ENCODE measurements at places on chromosomes 3 and 15.

DNA sequence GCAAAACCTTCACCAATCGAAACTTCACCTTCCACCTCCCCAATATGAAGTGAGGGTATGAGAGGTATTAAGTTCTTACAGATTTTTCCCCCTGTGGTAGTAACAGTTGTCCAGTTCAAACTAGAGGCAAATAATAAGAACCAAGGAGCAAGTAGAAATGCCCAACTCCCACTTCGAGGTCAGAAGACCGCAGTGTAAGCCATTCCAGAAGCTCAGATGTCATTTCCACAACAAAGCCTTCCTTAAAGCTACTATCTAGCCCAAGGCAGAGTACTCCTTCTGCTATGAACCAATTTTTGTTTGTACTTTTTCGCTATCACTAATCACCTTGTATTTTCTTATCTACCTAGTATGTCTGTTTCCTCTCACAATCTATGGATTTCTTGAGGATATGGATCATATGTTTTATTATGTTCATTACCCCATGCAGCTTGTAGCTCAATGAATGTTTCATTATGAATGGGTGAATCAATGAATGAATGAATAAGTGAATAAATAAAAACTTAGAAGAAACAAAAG, 235.7 kb upstream of the KCNMB2 start:
- no peak for DNase-seq

- DNase-seq = no peak
These were observed 75.9 kb downstream of the TMEM108 start for GRCh38 chr3:133113927-133114597.

DNA sequence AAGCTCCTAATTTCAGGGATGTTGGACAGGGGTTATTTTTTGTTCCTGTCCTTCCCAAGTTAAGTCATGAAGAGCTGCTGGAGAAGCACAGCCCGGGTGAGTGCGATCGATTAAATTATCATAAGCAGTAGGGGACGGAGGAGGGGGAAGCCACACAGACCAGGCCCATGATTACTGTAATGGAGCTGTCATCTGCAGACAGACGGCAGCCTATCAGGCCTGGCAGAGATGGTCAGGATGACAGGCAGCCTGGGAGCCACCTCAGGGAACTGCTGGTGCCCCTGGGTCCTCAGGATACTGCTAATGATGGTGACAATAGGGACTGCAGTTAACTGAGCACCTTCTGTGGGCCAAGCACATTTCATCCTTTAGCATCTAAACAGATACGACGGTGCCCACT, 147.7 kb downstream of the RAB11A start:
- no peak for DNase-seq

DNA sequence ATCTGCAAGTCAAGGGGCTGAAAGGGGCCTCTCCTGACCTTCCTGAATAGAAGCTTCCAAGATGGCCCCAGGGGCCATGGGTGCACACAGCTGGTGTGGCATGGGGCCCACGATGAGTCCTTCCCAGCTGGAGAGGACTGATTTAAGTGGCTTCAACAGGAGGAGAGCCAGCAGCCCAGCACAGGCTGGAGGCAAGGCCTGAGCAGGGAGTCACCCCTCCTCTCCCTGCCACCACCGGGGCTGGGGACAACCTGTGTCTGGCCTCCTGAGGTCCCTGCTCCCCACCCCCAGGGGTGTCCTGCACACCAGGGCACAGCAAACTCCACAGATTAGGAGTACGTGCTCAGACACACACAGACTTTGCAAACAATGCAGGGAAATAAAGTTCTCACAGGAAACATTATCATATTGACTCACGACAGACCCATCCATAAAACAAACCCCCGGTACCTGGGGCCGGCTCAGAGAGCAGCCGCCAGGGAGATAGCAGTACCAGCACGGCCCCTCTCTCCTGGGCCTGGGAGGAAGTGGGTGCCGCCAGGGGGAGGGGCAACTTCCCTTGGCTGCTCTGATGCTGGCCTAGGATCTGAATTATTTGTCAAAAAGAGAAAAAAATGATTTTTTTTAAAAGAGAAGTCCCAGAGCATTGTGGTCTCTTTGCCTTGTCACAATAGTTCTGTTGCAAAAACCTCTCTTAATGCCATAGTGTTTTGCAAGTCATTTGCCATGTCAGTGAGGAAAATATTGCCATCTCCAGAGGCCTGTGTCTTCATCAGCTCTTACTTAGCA, 21.9 kb upstream of the TSEN2 start:
- DNase-seq = no peak

- DNase-seq = no peak
These were observed at the start of gene INKA1 for GRCh38 chr3:49802719-49803464. INKA1 (plus strand) TSS chr3:49803261; CDS start chr3:49803393, 132 bp downstream.

GRCh38 chr3:5021116-5022092, 42.2 kb downstream of the BHLHE40 start:
- DNase-seq = peak; percentile 41

DNA sequence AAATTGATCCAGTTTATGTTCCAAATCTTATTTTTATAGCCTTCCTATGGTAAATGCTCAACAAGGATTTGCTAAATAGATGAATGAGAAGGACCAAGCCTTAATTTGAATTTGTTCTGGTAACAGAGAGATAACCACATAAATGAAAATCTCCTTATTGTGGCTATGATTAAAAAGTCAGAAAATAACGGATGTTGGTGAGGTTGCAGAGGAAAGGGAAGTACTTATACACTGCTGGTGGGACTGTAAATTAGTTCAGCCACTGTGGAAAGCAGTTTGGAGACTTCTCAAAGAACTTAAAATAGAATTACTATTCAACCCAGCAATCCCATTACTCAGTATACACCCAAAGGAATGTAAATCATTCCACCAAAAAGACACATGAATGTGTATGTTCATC, 26.2 kb downstream of the AAGAB start:
- no peak for DNase-seq

DNA sequence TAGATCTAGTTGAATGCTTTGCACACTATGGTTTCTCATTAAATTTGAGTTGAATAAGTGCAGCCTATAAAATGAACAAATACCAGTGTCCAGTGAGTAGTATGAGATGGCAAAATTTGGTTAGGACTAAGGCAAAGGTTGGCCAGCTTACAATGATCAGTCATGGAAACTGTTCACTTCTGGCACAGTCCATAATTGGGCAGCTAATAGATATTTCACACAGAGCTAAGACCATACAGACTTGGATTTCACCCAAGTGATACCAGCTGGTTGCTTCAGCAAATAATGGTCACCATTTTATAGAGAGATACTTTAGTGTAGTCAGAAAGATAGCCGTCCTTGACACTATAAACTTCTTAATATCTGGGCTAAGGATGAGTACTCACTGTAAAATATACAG, 15.7 kb downstream of the GAP43 start:
- no peak for DNase-seq

- DNase-seq = no peak
These were observed 148.0 kb upstream of the OSTN start for GRCh38 chr3:191051037-191051436.

- DNase-seq = peak; percentile 11
These were observed 52.5 kb upstream of the RPL32 start for GRCh38 chr3:12893852-12894251.

DNA sequence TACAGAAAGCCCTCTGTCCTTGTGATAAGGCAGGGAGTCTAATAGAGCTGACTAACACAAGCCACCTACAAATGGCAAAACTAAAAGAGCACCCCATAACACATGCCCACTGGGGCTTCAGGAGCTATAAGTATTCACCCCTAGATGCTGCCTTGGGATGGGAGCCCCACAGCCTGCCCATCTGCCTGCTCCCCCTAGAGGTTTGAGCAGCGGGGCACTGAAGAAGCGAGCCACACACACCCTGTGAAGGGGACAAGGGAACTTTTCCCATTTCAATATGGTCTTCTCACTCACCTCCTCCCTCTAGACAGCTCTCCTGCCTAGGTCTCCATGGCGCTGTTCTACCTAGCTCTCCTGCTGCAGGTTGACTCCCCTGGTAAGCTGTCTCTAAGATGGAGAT, 261.0 kb downstream of the SHQ1 start:
- no peak for DNase-seq

- no peak for DNase-seq
These were observed 21.8 kb upstream of the BDH1 start for GRCh38 chr3:197577366-197578074.

DNA sequence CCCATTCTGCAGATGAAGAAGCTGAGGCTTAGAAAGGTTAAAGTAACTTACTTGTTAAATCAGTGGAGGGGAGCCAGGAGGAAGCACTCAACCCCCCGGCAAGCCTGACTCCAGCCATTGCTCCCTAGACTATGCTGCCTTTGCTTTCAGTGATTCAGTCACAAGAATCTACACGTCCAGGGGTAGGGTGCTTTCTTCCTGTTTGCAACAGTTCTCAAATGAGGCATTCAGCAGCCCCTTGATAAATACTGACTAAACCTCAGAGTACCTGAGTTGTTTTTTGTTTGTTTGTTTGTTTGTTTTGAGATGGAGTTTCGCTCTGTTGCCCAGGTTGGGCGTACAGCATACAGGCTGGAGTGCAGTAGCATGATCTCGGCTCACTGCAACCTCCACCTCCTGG, 28.6 kb downstream of the MAGEF1 start:
- no peak for DNase-seq

- DNase-seq = no peak
These were observed 36.5 kb upstream of the KLHL6 start for GRCh38 chr3:183591881-183592521.

DNA sequence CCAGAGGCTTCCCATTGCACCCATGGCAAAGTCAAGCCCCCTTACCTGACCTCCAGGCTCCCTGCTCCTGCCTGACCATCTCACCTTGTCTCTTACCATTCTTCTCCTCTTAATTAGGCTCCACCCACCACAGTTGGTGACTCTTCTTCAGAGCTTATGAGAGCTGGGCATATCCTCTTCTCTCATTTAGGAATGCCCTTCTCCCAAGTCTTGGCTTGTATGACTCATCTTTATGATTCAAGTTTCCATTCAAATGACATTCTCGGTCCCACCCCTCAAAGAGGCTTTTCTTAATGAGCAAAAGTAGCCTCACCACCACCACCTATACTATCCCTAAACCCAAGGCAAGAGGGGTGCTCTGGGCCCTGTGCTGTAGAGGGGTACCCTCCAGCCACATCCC, 55.3 kb upstream of the NUDT16 start:
- no peak for DNase-seq

- DNase-seq = no peak
These were observed 4.1 kb downstream of the ITGB5 start for GRCh38 chr3:124882816-124883747.

DNA sequence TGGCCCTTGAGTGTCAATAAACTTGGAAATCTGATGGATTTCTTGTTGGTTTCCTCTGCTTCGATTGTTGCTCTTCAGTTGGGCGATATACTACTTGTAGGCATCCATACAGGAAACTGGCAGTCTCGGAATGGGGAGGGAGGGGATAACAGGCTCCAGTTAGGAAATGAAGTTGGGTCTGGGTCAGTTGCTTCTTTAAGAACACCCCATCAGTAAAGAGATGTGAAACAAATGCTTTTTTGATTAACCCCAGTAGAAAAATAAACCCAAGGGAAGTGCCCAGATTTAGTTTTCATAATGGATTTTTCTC, 681 bp downstream of the CHMP2B start:
- DNase-seq = no peak

- peak; percentile 19 for DNase-seq
These were observed 27.0 kb upstream of the SFMBT1 start for GRCh38 chr3:53072653-53073552.

DNA sequence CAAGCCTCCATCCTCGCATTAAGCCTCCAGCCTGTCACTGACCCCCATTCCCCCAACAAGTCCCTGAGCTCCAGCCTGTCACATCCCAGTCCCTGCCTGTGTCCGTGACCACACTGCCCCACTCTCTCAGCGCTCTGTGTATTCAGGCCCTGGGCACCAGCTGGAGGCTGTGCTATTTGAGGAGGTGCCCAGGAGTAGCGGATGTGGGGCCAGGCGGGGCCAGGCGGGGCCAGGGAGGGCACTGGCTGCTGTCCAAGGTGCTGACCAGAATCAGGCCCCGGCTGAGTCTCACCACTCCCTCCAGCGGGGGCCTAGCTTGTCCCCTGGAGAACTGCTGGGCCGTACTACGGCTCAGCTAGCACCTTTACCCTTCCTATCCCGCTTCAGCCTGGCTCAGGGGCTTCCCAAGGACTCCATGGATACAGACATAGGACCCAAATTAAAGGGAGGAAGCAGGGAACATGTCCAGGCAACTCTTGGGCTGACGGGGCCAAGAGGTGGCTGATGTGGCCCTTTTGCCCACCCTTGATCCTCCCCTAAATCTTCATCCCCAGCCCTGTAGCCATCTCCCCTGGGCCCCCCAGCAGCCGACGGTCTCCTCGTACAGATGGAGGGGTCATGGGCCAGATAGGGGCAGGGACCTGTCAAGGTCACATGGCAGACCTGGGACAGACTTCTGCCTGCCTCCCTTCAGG, 1.1 kb downstream of the HHATL start:
- DNase-seq = no peak

GRCh38 chr15:100614918-100615317, 12.5 kb downstream of the ASB7 start:
- no peak for DNase-seq
